ENCODE measurements at places on chromosomes 13 and 19. TPM values are rescaled to one million over a fixed set of nuclear protein-coding genes. Genes with fewer than 3 reads are reported as not detected.

ACP7 gene
- total RNA-seq = not detected

ZFR2 gene
- not detected for total RNA-seq

IGFL1 gene
- not detected for total RNA-seq

ELOF1 gene
- 17.1 TPM for total RNA-seq

INSR gene
- total RNA-seq = 50.8 TPM

KANK3 gene
- total RNA-seq = 18.4 TPM

CEACAM20 gene
- total RNA-seq = not detected

BCL2L12 gene
- 5.7 TPM for total RNA-seq

TNNT1 gene
- total RNA-seq = 46.5 TPM

CYP4F3 gene
- total RNA-seq = not detected

YIF1B gene
- total RNA-seq = 20.1 TPM

ZNF304 gene
- total RNA-seq = 6.6 TPM

RNASEH2B gene
- 36.9 TPM for total RNA-seq

MYO16 gene
- total RNA-seq = 1.1 TPM

SIGLEC9 gene
- 1.5 TPM for total RNA-seq

FXYD5 gene
- 77.7 TPM for total RNA-seq

CYP4F12 gene
- total RNA-seq = 3.1 TPM

HAUS8 gene
- total RNA-seq = 2.5 TPM

CLC gene
- total RNA-seq = not detected

CD177 gene
- 2.9 TPM for total RNA-seq

AZU1 gene
- total RNA-seq = not detected

TEX30 gene
- total RNA-seq = 8.4 TPM

TEX29 gene
- not detected for total RNA-seq

SYNGR4 gene
- total RNA-seq = not detected

ARHGAP35 gene
- total RNA-seq = 76.5 TPM

TTC9B gene
- not detected for total RNA-seq

RNF113B gene
- total RNA-seq = not detected

SIGLEC8 gene
- 0.08 TPM for total RNA-seq

ZNF587B gene
- 3.2 TPM for total RNA-seq

C19orf47 gene
- 58.2 TPM for total RNA-seq

PKN1 gene
- 111 TPM for total RNA-seq

MBD3L3 gene
- total RNA-seq = not detected

TBXA2R gene
- total RNA-seq = 0.67 TPM

BEST2 gene
- total RNA-seq = not detected

RPL18 gene
- 846 TPM for total RNA-seq

LGALS14 gene
- not detected for total RNA-seq

ANGPTL8 gene
- not detected for total RNA-seq

CLEC4M gene
- total RNA-seq = not detected

SHISA7 gene
- total RNA-seq = not detected

SPACA4 gene
- total RNA-seq = not detected

CEACAM8 gene
- not detected for total RNA-seq

SIGLECL1 gene
- not detected for total RNA-seq

UQCR11 gene
- 191 TPM for total RNA-seq

LRRC63 gene
- total RNA-seq = not detected

CAMSAP3 gene
- 0.26 TPM for total RNA-seq

TMEM238 gene
- not detected for total RNA-seq

ZNF607 gene
- total RNA-seq = 3.7 TPM

ATXN8OS gene
- total RNA-seq = not detected

SPRYD7 gene
- 9.3 TPM for total RNA-seq

EID2B gene
- 2.1 TPM for total RNA-seq

ZNF490 gene
- 4.5 TPM for total RNA-seq

VN1R2 gene
- not detected for total RNA-seq

NKPD1 gene
- total RNA-seq = 0.22 TPM

KLC3 gene
- 0.75 TPM for total RNA-seq

PSG7 gene
- not detected for total RNA-seq

KLK3 gene
- total RNA-seq = not detected

PGLYRP1 gene
- not detected for total RNA-seq

RUBCNL gene
- 0.59 TPM for total RNA-seq

Data from right atrium auricular region (tissue), 2 donors.